Fibroblast of skin of right biceps (primary cell): ENCODE measurements at places on chromosomes 3 and 15.
A peak's percentile ranks its signal among the peaks of the same experiment; 100 is the strongest.

GRCh38 chr3:195128255-195129071 lies 142.5 kb downstream of the XXYLT1 start:
- DNase-seq: peak; percentile 62

GRCh38 chr3:182364323-182364722 lies 429.0 kb upstream of the ATP11B start:
- DNase-seq: no peak

- no peak for DNase-seq
Observed at GRCh38 chr15:72276326-72276700, 4.0 kb upstream of the PARP6 start.

- peak; percentile 90 for DNase-seq
Observed at GRCh38 chr3:48402281-48402732, 27.6 kb downstream of the PLXNB1 start.

DNA sequence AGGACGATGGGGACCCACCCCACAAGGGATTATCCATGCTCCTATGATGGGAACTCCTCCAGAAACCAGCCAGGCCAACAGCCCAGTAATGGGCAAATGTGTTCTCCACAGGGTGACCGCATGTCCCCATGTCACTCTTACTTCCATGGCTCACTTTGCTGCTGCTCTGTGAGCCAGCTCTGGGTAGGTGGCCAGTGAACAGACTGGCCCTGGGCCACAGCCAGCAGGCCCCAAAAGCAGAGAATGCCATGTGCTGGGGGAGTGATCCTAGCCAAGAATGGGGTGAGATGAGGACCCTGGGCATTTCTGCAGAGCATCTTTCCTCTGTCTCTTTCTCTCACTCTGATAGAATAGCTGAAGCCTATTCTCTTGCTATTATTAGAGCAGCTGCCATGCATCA lies 391.4 kb downstream of the LRTM1 start:
- no peak for DNase-seq

- no peak for DNase-seq
Observed at GRCh38 chr3:187920030-187920429, 174.8 kb upstream of the BCL6 start.

DNA sequence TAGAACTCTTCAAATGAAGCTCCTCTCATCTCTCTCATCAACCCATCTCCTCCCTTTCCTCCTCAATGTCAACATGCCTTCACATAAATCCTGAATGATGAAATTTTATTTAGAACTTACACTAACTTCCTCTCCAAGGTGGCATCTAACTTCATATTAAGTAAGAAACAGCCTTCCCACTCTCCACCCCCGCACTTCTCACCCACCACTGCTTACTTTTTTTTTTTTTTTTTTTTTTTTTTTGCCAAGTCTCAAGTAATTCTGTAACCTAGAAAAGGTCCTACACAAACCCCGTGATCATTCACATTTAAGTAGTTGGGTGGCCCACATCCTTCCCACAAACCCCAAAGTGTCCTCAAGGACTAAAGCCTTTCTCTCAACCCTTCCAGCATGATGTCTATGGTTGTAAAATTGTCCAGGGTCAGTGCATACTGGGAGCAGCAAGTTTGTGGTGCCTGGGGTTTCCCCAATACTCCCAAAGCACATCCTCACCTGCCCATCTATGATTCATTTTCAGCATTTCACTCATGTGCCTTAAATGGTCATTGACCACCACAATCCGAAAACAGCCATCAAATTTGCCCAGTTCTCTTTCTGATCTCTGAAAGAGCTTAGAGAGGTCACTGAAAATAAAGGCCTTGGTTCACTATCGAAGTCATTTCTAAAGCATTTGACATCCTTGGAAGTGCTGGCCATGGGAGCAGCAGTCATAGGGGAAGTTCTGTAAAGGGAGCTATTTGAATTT lies 47.2 kb downstream of the CD86 start:
- no peak for DNase-seq

DNA sequence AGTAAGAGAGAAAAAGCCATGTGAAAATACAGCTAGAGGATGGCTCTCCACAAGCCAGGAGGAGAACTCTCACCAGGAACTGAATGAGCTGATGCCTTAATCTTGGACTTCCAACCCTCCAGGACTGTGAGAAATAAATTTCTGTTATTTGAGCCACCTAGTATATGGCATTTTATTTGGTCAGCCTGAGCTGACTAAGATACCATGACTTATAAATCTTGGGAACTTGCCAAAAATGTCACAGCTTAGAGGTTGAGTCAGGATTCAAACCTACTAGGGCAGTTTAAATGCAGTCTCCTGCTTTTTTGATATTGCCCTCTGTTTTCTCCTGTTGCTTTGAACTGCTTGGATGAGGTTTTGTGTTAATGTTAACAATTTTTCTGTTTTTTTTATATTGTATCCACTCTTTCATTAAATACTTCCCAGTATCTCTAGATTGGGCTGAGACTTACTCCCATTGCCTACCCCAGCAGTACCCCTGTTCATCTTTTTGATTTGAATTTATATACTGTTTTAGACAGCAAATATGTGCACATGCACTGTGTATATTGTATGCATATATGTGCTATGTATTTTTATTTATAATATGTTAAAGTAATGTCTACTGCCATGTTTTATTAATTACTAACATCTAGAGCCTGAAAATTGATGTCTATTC lies 1223.2 kb downstream of the OTOL1 start:
- peak; percentile 93 for DNase-seq

DNA sequence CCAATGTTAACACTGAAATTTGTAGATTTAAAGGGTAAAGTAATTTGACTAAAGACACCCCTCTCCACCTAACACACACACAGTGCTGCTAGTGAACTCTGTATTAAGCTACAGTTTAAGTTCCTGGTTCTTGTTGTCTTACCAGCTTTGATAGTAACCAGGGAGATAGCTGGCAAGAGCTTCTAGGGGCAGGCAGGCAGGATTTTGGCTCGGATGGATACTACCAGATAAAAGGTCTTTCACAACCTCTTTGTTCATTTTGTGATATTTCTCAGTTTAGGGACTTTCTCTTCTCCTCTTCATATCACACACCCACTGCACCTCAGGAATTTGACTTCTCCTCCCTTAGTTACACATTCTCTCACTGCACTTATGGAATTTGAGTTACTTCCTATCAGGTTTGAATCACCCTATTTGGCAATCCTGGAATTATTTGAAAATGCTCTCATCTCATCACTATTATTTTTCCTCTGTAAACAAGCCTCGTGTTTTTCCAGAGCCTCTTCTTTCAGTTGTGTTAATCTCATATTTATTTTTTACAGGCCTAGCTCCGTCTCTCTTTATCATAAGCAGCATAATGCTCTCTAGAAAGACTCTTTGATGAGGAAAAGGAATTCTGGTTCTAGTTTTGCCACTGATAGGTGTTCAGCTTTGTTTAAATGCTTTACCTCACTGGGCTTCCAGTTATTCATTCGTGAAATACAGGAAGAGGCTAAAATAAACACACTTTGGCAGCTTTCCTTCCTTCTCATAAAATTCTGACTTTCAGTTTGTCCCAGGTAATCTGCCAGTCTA lies 23.0 kb upstream of the CLDN1 start:
- peak; percentile 93 for DNase-seq

- no peak for DNase-seq
Observed at GRCh38 chr3:46860017-46860809, 3.0 kb downstream of the MYL3 start.

- DNase-seq: no peak
Observed at GRCh38 chr3:191373327-191373726, 43.0 kb upstream of the UTS2B start.

DNA sequence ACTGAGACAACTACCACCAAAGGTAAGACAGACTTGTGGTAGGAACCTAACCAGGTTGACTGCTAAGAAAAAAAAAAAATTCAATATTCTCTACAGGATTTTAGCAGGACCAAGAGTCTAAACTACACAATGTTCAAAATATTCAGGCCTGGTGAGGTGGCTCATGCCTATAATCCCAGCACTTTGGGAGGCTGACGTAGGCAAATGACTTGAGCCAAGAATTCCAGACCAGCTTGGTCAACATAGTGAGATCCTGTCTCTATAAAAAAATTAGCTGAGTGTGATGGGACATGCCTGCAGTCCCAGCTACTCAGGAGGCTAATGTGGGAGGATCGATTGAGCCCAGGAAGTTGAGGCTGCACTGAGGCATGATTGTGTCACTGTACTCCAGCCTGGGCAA lies 341.6 kb upstream of the WNT5A start:
- DNase-seq: peak; percentile 4
